ENCODE measurements at places on chromosomes 2 and 18. TPM values are rescaled to one million over a fixed set of nuclear protein-coding genes. Genes with fewer than 3 reads are reported as not detected.
A peak's percentile ranks its signal among the peaks of the same experiment; 100 is the strongest.

Gene IL1A
- not detected for polyA plus RNA-seq

Gene TNFAIP6
- 0.23 TPM for polyA plus RNA-seq

Gene ANKRD30B
- polyA plus RNA-seq: not detected

Gene FBXO36
- 3.3 TPM for polyA plus RNA-seq

Gene LYG2
- polyA plus RNA-seq: not detected

Gene ATOH8
- polyA plus RNA-seq: 9.4 TPM

Gene UPP2
- 0.08 TPM for polyA plus RNA-seq

Gene D2HGDH
- 0.63 TPM for polyA plus RNA-seq

Gene AQP12B
- polyA plus RNA-seq: not detected

Gene MROH2A
- polyA plus RNA-seq: not detected

Gene RNASEH1
- 15.9 TPM for polyA plus RNA-seq

Gene PRSS56
- polyA plus RNA-seq: not detected

DNA sequence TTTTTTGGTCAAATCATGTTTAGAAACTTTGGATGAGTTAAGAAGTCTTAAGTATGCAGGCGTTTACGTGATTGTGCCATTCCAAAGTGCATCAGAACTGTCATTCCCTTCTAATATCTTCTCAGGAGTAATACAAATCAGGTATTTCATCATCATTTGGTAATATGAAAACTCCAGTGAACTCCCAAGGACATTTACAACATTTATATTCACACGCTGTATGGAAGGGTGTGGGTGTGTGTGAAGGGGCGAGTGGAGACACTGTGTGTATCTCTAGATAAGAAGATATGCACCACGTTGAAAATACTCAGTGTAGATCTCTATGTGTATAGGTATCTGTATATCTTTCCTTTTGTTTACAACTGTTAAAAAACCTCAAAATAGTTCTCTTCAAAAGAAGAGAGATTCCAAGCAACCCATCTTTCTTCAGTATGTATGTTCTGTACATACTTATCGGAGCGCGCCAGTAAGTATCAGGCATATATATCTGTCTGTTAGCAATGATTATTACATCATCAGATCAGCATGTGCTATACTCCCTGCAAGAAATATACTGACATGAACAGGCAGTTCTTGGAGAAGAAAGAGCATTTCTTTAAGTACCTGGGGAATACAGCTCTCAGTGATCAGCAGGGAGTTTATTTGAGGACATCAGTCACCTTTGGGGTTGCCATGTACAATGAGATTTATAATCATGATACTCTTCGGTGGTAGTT, 29.3 kb downstream of the COX7A2L start:
- DNase-seq: no peak

- DNase-seq: no peak
These were observed 93.9 kb downstream of the SPTBN1 start for GRCh38 chr2:54549917-54550518.

GRCh38 chr2:217521820-217522219, 481.0 kb downstream of the TNS1 start:
- DNase-seq: no peak

- DNase-seq: peak; percentile 31
These were observed 1.7 kb downstream of the ERFE start for GRCh38 chr2:238160206-238161129.

- DNase-seq: no peak
These were observed 56.1 kb upstream of the C2orf15 start for GRCh38 chr2:99085421-99085820.

- no peak for DNase-seq
These were observed 85.7 kb downstream of the B3GNT2 start for GRCh38 chr2:62281663-62282062.

DNA sequence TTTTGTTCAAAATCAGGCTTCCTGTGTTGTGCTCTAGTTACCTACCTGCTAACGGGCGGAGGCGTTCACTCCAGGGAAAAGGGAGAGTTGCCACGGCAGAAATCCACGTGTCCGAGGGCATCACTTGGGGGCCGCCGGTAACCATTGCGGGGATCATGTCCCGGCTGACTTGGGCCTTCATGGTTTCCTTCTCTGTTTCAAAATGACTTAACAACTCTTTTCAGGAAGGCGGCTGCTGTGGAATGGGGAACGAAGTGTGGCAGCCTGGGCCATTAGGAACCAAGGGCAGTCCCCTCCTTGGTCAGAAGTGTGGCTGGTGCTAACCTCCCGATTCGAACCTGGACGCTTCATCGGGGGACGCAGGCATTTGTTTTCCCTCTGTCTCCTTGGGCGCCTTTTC, 56.8 kb downstream of the INPP5D start:
- DNase-seq: no peak

DNA sequence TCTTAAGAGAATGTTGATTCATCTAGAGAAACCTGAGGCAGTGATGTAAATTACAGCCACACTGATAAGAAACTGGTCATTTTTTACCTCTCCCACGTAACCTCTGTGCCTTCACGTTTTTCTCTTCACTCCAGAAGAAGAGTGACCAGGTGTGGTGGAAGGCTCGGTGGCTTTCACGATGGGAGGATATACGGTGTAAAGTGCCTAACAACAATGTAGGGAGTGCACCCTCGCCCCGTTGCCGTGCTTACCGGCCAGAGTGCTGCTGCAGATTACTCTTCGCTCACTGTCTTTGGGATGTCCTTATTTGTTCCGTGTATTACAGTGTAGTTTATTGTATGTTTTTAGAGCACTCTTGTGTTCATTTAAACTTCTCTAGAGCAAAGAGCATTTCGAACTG, 46.5 kb downstream of the NCK2 start:
- no peak for DNase-seq

- no peak for DNase-seq
These were observed 17.4 kb upstream of the LMAN1 start for GRCh38 chr18:59376351-59376935.

GRCh38 chr2:18399601-18400000, 160.9 kb downstream of the RDH14 start:
- no peak for DNase-seq

- peak; percentile 84 for DNase-seq
These were observed at the start of gene RBBP8 for GRCh38 chr18:22933206-22933965. TSS of gene RBBP8 (plus strand) at chr18:22933328. CDS start at chr18:22936852, 3,524 bp downstream.

- DNase-seq: no peak
These were observed 144.1 kb downstream of the FAM210A start for GRCh38 chr18:13582178-13582670.

GRCh38 chr2:201698588-201699226, at the start of gene MPP4:
TSS of gene MPP4 (minus strand) at chr2:201698644. CDS start at chr2:201693954, 4,690 bp downstream.
- no peak for DNase-seq

DNA sequence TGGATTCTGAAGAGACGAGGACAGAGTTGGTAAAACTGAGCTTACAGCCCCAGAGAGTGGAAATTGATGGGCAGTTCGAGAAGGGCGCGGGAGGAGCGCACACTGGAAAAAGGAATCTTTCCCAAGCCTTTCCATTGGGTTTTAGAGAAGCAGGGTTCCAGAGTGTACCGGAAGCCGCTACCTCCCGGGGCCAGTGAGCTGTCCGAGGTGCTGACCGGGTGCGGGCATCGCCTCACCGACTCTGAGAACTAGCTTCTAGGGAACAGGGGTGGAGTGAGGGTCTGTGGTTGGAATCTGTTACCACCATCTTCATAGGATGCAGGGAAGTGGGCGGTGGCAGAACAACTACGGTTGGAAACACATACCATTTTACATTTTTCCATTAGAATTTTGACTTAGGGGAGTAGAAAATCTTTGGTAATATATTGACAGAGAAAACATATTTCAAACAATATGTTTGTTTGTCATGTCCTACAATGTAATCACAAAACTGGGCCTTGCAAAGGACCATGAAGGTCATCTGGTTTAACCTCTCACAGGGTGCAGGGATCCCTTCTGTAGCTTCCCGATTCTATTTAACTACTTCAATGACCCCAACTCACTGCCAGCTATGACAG, 724 bp downstream of the NMS start:
- peak; percentile 21 for DNase-seq

- no peak for DNase-seq
These were observed 151.5 kb upstream of the SALL3 start for GRCh38 chr18:78828131-78828530.

DNA sequence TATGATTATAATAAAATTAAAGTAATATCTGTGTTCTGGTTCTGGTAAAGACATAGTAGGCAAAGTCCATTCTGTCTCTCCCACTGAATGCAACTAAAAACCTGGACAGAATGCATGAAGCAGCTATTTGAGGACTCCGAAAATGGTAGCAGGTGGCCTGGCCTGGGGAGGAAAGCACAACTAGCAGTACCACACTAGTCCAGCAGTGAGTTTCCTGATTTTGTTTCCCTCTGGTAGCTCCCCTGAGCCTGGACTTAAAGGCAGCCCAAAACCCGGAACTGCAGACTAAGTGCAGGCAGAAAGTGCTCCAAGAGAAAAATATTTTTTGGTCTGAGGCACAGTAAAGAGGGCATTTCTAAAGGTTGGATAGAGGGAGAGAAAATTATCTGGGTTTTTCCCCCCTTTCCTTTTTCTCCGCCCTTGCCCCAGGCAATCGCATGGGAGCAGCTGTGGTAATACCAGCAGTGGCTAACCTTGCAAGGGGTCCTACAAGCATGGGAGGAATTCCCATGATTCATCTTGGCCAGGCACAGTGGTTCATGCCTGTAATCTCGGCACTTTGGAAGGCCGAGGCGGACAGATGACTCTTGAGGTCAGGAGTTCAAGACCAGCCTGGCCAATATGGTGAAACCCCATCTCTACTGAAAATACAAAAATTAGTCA, 32.3 kb downstream of the ASXL2 start:
- no peak for DNase-seq

DNA sequence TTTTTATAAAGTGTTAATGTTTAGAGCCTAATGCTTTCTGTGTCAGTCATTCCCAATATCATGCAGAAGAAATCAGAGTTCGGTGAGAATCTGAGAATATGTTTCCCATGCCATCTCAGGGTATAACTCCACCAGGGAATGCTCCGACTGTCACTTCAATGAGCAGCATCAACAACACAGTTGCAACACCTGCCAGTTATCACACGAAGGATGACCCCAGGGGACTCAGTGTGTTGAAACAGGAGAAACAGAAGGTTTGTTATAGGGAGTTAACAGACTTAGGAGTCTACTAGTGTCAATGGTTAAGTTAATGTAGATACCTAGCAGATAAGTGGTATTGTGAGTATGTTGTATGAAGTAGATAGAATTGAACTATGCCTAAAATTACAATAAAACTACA, 31.0 kb downstream of the VAPA start:
- no peak for DNase-seq

GRCh38 chr2:197322724-197323720, 12.4 kb upstream of the ANKRD44 start:
- DNase-seq: no peak

GRCh38 chr2:63880625-63881024, 38.9 kb downstream of the UGP2 start:
- no peak for DNase-seq

DNA sequence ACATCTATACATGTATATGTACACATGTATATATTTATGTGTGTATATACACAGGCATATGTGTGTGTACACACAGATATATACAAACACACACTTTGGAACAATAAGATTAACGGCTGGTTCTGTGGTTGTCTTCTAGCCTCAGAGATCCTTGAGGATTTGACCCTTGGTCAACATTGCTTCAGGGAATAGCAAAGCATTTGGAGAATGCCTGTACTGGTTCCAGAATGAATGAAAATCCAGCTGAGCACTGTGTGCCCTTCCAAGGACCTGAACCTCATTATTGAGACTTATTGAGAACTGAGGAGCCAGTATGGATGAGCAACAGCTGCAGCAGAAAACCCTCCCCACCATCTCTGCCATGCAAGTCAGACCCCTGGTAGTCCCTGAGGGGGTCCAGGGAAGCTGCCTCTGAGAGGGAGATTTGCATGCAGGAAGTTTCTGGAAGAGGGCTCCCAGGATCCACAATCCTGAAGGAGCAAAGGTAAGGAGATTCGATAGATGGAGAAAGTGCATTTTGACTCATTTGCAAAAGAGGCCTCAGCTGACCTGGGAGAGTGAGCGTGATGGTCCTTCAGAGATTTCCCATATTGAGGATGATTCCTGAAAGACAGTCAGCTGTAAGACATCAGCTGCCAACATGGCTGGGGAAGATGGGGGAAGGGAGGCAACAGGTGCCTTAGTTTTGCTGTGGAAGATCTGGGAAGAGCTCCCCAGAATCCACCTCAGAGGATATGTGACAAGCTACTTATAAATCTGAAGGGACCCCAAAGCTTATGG, 166.6 kb upstream of the NCKAP5 start:
- DNase-seq: no peak

DNA sequence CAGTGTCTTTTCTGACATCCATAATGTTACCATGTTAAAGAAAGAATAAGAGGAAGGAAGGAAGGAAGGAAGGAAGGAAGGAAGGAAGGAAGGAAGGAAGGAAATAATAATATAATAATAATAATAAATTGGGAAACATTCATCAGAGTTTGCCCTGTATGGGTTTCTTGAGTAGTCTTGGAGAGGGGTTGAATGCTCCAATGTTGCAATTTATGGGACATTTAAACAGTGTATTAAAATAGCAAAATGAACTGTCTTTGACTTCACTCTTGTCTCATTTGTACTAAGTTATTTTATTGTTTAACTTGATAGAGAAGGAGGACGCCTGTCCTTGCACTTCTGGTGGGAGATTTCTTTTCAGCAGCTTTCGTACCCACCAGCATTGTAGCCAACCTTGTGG, 277.7 kb downstream of the RNF144A start:
- DNase-seq: no peak

- no peak for DNase-seq
These were observed 113.0 kb downstream of the PTRHD1 start for GRCh38 chr2:24680196-24680595.

GRCh38 chr2:83006961-83007360, 1452.1 kb downstream of the SUCLG1 start:
- DNase-seq: no peak

DNA sequence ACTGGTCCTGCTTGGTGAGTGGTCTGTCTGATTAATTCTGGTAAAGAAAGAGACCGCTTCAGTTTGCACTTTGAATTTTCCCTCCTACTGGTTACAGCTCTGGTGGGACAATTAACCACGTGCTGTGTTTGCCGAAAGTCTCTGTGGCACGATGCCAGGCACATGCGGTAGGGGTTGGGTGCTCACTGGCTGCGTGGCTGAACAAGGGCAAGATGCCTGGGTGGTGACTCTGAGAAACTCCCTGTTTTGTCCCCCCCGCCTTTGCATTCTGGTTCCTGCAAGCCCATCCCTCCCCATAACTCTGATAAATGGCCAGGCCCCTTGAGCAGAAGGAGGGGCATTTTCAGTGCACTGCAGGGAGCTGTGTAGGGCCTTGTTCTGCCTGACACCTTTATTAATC, 206.1 kb downstream of the TFCP2L1 start:
- DNase-seq: no peak

DNA sequence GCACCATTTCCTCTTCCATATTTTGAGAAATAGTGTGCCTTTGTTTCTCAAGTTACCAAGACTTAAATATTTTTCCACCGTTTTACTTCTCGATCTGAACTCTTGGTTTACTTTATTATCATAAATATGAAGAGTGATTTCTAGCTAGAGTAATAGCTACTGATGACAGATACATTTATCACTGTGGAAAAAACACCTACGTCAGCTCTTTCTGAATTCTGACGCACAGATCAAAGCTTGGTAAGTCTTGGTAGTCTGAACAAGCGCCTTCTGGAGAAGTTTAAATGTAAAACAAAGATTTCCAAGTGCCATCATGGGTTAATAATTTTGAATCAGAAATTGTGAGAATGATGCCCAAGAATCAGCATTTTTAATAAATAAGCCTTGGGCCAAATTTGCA, 367.7 kb downstream of the DPP10 start:
- DNase-seq: no peak
